ENCODE measurements at places on chromosomes 4 and X.

GRCh38 chr4:27176881-27177280, 316.2 kb downstream of the STIM2 start:
- no peak for DNase-seq

DNA sequence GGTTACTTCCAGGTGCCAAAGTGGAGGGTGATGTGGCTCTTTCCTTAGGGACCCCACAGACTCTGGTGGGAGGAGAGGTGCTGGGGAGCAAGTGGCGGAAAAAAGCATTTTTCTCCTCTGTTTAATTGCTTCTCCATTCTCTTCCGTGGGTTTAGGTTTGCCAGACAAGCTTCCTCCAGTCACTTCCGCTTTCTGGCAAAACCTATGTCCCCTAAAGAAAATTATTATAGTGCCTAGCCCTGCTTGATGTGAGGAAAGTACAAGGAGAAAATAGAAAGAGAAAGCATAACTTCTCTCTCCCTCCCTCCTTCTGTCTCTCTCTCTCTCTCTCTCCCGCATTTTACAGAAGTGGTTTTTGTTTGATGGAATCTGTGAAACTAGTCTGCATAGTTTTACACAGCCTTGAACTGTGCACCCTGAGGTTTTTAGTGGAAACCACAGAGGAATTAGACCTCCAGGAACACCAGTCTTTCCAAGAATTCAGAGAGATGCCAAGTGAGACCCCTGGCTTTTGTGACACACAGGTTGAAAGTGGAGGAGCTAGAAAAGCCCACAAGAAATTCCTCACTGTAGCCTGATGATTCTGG, 231.1 kb upstream of the ANXA3 start:
- DNase-seq: no peak

DNA sequence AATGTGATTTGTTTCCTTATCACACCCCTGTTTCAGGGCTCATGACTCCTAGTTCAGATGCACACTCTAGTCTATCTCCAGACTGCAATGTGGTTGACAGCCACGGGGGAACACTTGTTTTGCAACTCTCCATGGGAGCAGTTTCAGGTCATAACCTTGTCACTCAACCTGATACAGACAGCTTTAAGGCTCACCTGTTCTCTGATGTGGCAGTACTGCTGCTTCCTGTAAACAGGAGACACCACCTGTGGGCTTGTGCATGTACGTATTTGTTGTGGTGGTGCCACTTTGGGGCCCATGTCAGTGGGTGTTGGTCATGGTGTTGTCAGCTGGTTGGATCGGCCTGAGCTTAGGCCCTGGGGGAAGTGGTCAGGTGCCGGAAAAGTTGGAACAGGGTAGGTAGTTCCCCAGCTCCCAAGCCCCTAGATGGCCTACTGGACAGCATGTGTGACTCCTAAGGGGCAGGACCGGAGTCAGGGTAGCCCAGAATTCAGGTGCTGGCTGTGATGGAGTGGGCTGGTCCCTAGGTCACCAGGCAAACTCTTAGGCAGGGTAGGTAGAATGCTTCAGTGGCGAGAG, 46.2 kb downstream of the FAM9B start:
- DNase-seq: no peak

DNA sequence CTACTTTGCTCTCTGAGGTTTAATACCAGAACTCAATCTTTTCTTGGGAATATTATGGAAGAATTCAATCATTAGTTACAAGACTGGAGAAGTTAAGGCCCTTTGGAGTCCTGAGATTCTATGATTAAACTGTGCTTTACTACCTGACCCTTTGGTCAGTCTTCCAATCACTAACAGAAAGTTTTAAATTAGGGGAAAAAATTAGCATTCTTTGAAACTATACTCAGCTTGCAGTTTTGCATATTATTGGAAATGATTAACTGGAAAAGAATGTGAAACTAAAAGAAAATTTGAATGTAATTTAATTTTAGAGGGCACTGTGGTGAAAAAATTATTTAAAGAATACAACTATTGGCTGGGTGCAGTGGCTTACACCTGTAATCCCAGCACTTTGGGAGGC, 18.7 kb upstream of the GPR34 start:
- DNase-seq: no peak

- no peak for DNase-seq
These were observed 30.3 kb downstream of the CCNI start for GRCh38 chr4:77045490-77045889.

DNA sequence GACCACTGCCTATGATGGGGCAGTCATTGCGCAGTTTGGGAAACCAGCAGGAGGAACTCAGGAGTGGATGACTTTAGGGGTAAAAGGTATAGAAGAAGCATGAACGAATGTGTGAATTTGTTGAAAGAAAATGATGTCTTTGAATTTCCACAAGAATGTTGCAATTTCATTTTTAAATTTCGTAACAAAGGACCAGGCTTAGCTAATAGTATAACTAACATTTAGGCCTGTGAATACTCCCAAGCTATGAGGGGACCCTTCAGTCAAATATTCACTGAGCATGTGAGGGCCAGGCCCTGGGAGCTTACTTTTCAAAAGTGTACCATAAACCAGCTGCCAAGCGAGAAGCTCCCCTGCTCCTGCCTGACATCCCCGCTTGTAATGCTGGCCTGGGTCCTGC, 5.3 kb downstream of the MPC1L start:
- DNase-seq: no peak
